ENCODE measurements at places on chromosomes 4 and X.

DNA sequence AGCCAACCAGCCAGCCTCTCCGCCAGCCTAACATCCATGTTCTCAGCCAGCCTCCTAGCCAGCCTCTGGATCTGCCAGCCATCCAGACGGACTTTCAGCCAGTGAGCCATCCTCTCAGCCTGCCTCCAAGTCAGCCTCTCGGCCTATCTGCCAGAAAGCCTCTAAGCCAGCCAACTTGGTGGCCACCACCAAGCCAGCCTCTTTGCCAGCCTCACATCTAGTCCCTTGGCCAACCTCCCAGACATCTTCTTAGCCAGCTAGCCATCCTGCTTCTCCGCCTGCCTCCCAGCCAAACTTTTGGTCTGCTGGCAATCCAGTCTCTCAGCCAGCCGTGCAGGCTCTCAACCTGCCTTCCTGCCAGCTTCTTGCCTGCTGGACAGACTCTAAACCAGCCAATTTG lies 16.4 kb upstream of the ARAP2 start:
- no peak for DNase-seq

- no peak for DNase-seq
Measured at GRCh38 chrX:42976746-42977366, 198.9 kb upstream of the PPP1R2C start.

GRCh38 chr4:113433116-113433515 lies 328.4 kb downstream of the CAMK2D start:
- DNase-seq, result no peak

DNA sequence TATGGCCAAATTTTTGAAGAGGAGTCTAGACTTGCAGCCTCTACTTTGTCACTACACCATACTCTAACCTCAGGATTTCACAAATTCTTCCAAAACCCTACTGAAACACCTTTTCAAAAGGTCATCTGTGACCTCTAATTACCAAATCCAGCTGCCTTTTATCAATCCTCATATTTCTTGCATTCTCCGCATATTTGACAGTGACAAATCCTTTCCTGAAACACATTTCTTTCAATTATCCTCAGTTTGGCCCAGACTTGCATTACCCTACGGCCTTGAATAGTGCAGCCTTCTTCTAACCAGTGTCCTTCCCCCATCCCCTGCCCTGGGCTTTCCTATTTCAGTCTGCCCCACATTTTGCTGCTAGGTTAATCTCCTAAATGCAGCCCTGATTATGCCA lies 25.5 kb downstream of the MID2 start:
- DNase-seq, result no peak

DNA sequence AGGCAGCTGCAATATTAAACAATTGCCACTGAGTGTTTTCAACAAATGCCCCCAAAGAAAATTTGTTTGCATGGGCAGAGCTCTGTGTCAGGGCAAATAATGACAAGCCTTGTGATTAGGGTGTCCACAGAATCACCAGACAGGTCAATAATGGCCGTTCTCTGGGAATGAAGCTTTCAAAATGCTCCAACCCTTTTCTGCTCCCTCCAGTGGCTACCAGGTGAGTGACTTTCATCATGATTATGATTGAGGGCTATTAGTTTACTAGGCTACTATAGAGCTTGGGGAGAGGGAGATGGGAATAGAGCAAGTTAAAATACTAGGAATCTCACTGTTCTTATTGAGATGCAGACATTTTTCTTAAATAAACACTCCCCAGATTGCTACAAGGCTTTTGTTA lies 23.5 kb downstream of the IRS4 start:
- DNase-seq, result no peak

DNA sequence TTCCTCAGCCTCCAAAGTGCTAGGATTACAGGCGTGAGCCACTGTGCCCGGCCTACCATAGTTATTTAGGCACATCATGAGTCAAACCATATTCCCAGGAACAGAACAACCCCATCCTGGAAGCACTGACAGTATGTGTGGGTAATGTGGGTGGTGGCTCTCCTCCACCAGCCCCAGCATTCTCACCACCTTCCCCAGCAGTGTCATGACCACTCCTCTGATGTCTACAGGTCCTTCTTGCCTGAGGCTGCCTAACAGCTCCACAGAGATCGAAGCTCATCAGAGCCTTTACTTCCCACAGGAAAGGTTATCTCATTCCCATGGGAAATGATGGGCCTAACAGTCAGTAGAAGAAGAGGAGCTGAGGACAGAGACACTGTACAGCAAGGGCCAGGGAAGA lies 129.5 kb upstream of the GPC4 start:
- no peak for DNase-seq

GRCh38 chr4:145716200-145716599 lies 36.3 kb downstream of the C4orf51 start:
- no peak for DNase-seq

GRCh38 chr4:26356081-26356501 lies 35.3 kb downstream of the RBPJ start:
- no peak for DNase-seq

GRCh38 chrX:54271664-54272063 lies 86.2 kb downstream of the WNK3 start:
- DNase-seq, result no peak

DNA sequence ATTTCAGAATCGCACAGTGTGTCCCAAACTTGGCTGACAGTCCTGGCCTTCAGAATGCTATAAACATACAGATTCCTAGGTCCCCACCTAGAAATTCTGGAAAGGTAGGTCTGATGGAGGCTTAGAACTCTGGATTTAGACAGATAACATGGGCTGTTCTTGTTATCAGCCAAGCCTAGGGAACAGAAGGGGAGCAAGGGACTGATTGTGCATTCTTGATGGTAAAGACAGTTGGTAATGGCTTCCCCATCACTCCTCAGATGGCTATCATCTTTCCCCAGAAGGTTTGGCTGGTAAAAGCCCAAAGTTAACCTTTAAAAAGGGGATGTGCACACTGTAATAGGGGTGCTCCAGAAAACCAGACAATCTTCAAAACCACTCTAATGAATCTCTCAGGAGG lies 35.7 kb downstream of the DIPK2B start:
- no peak for DNase-seq

DNA sequence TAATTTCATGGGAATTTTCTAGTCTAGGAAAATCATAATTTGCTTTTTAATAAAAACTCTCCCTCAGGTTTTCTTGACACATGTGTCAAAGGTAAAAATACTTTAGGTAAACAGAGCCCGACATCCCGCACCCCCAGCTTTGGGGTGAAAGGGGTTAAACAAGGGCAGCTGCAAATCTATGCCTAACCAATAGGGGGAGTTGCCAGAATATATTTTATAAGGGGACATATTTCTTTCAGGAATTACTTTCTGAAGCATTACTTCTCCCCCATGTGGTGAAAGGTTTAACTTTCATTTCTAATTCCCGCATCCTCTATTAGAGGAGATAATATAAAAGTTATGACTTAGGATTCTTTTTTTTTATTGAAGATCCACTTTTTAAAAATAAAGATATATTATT lies 53.9 kb upstream of the HEPH start:
- no peak for DNase-seq

DNA sequence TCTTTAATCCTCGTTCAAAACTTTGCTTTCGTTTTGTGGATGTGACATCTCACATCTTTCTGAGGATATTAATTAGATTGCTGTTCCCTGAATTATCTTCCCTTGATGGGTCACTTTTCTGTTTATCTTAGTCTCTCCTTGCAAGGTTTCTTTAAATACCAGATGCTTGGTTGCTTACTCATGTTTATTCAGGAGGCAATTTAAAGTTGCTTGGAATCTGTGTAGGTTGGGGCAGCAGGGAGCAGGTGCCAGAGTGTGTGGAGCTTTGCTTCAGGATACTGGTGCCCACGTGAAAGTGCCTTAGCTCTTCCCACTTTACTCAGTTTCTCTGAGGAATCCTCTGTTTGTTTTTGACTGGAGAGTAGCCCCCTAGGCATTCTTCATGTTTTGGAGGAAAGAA lies 24.0 kb downstream of the ANAPC4 start:
- no peak for DNase-seq

GRCh38 chr4:32589853-32590252 lies 1869.7 kb downstream of the PCDH7 start:
- DNase-seq, result no peak

- DNase-seq, result no peak
Measured at GRCh38 chr4:184620212-184620867, 28.9 kb downstream of the CASP3 start.

GRCh38 chr4:150080337-150080736 lies 2.1 kb downstream of the DCLK2 start:
- no peak for DNase-seq

- DNase-seq, result no peak
Measured at GRCh38 chr4:793941-794621, 31.8 kb downstream of the CPLX1 start.

DNA sequence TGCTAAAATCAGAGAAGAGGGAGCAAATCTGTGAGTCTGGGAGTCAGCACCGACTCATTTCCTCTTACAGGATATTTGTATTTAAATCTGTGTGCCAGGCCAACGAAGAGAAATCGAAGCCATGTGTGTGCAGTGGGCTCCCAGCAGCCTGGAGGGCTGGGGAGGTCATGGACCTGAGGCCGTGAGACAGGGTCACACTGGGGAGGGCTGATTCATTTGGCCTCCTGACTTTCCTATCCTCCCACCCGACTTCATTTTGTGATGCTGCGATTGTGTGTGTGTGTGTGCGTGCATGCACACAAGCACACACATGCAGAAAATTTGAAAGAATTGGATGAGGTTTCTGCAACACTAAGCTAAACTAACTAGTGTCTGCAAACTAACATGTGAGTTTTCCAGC lies 48.7 kb upstream of the STX18 start:
- no peak for DNase-seq

GRCh38 chrX:36528661-36529060 lies 479.5 kb upstream of the FAM47C start:
- DNase-seq, result no peak

DNA sequence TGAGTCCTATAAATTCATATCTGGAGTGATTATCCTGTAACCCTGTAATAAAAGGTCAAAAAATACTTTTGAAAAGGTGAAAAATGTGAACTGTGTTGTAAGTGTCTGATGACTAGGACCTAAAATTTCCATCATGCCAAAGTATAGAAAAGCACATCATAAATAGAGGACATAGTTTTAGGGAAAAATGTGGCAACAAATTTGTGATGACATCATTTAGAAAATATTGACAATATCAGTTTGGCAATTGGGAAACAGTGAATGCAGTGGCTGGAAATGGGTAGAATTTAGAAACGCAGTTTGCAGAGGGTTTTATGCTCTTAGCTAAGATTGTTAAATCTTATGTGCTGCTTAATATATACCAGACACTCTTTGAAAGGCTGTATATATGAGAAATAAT lies 1464.8 kb downstream of the RAPGEF2 start:
- DNase-seq, result no peak

DNA sequence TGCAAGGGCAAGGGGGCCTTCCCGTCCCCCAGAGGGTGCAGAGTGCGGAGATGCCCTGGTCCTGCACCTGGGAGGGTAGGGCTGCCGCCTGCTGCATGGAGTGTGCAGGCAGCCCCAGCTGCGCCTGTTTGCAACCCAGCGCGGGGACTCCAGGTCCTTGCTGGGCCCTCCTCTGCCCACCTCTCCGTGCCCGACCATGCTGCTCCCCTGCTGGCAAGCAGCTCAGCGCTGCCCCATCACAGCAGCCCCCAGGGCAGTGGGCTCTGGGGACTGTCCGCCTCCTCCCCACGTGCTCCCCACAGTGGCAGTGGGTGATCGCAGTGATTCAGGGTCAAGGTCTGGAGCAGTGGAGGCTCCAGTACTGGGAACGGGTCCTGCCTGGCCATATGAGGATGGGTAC lies 5.0 kb upstream of the FBXW7 start:
- no peak for DNase-seq

- no peak for DNase-seq
Measured at GRCh38 chrX:146243041-146243440, 425.4 kb downstream of the SLITRK2 start.

GRCh38 chr4:183757060-183757459 lies 98.0 kb downstream of the TRAPPC11 start:
- no peak for DNase-seq

DNA sequence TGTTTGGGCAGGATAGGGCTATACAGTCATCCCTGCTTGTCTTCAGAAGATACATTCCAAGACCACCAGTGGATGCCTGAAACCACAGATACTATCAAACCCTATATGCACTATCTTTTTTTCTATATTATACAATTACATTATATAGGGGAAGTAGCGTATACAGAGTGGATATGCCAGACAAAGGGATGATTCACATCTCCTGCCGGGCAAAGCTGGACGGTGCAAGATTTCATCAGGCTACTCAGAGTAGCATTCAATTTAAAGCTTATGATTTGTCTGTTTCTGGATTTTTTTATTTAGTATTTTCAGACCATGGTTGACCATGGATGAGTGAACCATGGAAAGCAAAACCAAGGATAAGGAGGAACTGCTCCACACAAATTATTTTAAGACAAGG lies 7.0 kb upstream of the AMTN start:
- no peak for DNase-seq

- no peak for DNase-seq
Measured at GRCh38 chr4:23861897-23862296, 27.9 kb downstream of the PPARGC1A start.

GRCh38 chr4:8205749-8206611 lies 6.9 kb downstream of the SH3TC1 start:
- DNase-seq, result no peak

GRCh38 chr4:168070903-168071302 lies 21.4 kb upstream of the ANXA10 start:
- DNase-seq, result no peak

- no peak for DNase-seq
Measured at GRCh38 chr4:25687773-25688172, 32.1 kb downstream of the SLC34A2 start.

DNA sequence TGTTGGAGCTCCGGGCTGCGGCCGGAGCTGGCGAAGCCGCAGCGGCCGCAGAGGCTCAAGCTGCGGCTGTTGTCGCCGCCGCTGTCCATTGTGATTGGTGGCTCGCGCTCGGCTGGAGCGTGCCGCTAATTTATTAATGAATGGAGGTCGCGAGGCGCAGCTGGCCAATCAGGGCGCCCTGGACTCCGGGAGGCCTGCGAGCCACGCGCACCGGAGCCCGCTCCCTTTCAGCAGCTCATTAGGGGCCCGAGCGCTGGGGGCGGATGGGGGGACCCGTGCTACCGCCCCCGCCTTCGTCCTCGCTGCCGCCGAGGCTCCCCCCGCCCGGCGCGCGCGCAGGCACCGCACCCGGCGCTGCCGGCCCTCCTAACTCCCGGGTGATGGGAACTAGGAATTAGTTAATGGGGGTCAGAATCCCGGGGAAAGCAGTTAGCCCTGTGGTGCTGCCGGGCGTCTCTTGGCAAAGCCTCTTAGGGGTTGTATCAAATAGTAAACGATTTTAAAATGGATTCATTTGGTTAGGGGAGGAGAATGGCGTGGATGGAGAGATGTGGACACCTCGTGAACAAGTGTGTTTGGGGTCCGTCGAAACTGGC lies 589 bp upstream of the NEUROG2 start:
- DNase-seq, result no peak

DNA sequence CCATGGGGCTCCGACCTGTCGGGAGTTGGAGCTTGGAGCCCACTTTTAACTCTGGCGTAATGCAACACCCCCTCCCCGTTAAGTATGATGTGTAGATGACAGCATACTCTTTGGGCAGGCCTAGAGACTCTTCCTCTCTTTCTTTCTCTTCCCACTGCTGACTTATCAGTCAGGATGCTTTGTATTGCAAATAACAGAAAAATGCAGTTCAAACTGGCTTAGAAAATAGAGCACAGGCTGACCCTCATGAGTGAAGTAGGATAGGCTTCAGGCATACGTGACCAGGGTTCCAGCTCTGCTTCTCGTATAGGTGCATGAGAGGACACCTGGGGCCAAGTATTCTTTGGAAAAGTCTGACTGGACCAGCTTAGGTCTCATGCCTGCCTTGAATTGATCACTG lies 23.3 kb upstream of the RNF4 start:
- DNase-seq, result no peak
